SJSA1 (cell line): ENCODE measurements at places on chromosomes 16 and 17. TPM values are rescaled to one million over a fixed set of nuclear protein-coding genes. Genes with fewer than 3 reads are reported as not detected.

Gene C16orf74
- total RNA-seq: 7.7 and 20.8 TPM in 2 replicates

GRCh38 chr16:23863511-23864422, 28.0 kb downstream of the PRKCB start:
- no peak for DNase-seq

Gene HLF
- total RNA-seq: 0.08 TPM in 1 of 2 replicates, not detected in the other

Gene CLEC3A
- not detected in 2 replicates for total RNA-seq
